OCI-M1 (cell line): ENCODE measurements at places on chromosomes 2 and 18.

GRCh38 chr2:160415991-160416390 is 77.6 kb downstream of the RBMS1 start:
- DNase-seq, result no peak

DNA sequence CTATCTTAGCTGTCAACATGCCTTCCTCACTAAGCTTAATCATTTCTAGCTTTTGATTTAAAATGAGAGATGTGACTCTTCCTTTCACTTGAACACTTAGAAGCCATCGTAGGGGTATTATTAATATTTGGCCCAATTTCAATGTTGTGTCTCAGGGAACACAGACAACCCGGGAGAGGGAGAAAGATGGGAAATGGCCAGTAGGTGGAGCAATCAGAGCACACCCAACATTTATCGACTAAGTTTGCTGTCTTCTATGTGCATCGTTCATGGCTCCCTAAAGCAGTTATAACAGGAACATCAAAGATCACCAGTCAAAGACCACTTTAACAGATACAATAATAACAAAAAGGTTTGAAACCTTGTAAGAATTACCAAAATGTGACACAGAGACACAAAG is 110.2 kb downstream of the OLA1 start:
- DNase-seq, result peak; percentile 8

- DNase-seq, result peak; percentile 81
Measured at GRCh38 chr18:68721681-68722583, 7.0 kb upstream of the TMX3 start.

DNA sequence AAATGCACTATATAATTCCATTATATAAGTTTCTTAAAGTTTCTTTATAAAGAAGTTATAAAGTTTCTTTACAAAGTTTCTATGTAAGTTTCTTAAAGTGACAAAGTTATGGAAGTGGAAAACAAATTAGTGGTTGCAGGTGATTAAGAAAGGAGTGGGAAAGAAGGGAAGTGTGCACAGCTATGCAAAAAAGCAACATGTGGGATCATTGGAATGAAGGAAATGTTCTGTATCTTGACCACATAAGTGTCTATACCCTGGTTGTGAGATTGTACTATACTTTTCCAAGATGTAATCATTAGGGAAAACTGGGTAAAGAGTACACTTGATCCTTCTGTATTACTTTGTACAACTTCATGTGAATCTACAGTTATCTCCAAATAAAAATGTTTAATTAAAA is 1541.1 kb downstream of the LRP1B start:
- no peak for DNase-seq
